ENCODE measurements at places on chromosomes 13 and 19.

DNA sequence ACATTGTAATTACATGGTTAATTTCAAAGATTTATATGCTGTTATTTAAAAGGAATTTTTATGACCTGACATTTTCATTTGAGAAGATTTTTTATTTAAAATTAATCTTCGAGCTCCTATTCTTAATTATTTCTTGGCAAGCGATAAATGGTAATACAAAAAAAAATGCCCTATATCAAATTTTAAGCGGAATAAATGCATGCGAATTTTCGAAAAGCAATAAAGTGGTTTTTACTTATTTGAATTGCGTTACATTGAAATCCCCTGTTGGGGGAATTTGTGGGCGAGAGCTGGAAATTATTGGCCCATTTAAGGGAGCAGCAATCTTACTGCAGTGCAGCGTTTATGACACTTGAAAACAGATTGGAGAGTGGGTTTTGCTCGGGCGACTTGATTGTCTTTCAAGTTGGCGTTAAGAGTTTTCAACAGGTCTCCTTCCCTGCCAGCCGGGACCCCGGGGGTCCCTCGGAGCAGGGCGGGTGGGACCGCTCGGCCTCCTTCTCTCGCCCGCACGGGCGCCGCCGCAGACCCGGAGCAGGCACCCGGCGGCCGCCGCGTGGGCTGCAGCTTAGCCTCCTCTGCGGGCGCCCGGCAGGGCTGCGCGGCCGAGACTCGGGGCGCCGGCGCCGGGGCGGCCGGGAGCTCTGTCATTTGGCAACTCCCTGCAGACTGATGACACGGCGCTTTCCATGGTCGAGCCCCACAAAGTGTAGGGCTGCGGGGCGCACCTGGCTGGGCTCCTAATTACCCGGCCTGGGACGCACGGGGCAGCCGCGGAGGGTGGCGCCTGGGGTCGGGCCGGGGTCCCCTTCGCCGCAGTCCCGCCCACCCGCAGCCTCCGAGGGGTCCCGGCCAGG lies 255.1 kb upstream of the SOX21 start:
- DNase-seq, result no peak

DNA sequence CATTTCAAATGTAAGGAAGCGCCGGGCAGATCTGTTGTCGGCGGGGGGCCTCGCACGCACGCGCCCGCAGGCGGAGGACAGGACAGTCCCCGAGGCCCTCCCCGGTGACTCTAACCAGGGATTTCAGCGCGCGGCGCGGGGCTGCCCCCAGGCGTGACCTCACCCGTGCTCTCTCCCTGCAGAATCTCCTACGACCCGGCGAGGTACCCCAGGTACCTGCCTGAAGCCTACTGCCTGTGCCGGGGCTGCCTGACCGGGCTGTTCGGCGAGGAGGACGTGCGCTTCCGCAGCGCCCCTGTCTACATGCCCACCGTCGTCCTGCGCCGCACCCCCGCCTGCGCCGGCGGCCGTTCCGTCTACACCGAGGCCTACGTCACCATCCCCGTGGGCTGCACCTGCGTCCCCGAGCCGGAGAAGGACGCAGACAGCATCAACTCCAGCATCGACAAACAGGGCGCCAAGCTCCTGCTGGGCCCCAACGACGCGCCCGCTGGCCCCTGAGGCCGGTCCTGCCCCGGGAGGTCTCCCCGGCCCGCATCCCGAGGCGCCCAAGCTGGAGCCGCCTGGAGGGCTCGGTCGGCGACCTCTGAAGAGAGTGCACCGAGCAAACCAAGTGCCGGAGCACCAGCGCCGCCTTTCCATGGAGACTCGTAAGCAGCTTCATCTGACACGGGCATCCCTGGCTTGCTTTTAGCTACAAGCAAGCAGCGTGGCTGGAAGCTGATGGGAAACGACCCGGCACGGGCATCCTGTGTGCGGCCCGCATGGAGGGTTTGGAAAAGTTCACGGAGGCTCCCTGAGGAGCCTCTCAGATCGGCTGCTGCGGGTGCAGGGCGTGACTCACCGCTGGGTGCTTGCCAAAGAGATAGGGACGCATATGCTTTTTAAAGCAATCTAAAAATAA lies 18.2 kb downstream of the IL17D start:
- DNase-seq, result no peak

GRCh38 chr13:76009267-76009890 lies 373.2 kb downstream of the LMO7 start:
- no peak for DNase-seq

DNA sequence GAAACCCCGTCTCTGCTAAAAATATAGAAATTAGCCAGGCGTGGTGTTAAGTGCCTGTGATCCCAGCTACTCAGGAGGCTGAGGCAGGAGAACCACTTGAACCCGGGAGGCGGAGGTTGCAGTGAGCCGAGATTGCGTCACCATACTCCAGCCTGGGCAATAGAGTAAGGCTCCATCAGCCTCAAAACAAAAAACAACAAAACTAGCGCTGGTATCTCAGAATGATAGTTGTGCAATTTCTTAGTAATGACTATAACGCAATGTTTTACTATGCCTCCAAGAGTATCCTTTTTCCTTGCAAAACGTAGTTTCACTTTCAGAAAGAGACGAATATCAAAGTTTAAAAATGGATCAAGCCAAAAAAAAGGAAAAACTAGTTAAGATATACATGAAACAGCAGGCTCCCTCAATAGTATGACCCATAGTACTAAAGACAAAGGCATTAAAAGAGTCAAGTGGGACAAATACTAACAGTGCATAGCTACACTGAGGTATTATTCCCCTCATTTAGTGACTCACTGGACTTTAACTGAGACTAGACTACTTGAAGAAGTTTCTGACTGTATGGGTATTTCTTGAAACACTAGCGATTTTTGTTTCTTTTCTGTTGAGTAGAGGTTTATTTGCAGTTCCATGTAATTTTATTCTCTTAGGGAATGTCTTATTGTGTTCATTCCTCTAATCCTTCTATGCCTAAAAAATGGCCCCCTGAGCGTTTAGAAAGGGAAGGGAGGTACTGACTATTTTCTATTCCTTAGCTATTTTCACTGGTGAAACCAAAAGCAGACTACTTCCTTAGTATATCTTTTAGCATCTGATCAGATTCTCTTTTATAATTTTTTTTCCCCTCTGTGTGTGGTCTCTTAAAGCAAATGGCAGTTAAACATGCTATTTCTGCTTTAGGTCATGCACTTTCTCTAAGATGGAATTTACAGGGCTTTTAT lies 10.4 kb upstream of the ITM2B start:
- DNase-seq, result no peak
